ENCODE measurements at places on chromosomes 4 and X.

GRCh38 chr4:23788460-23788859 is 101.4 kb downstream of the PPARGC1A start:
- DNase-seq: no peak

GRCh38 chrX:129979207-129979920 is 3.1 kb upstream of the BCORL1 start:
- no peak for DNase-seq

DNA sequence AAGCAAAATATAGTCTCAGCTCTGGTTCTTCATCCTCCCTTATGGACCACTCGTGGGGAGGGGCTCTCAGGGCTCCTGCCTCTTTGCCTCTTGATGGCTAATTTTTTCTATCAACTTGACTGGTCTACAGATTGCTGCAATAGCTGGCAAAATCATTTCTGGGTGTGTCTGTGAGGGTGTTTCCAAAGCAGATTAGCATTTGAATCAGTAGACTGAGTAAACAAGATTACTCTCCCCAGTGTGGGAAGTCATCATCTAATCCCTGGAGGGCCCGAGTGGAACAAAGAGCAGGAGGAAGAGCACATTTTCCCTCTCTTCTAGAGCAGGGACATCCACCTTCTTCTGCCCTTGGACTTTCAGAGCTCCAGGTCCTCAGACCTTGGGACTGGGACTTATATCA is 153.5 kb downstream of the STK32B start:
- DNase-seq: no peak

- DNase-seq: no peak
These were observed 55.9 kb upstream of the IL15 start for GRCh38 chr4:141580523-141580922.

All from GDM1 (cell line).